ENCODE measurements at places on chromosomes 3 and 15.

GRCh38 chr3:17551333-17551732 is 191.1 kb downstream of the TBC1D5 start:
- no peak for DNase-seq

DNA sequence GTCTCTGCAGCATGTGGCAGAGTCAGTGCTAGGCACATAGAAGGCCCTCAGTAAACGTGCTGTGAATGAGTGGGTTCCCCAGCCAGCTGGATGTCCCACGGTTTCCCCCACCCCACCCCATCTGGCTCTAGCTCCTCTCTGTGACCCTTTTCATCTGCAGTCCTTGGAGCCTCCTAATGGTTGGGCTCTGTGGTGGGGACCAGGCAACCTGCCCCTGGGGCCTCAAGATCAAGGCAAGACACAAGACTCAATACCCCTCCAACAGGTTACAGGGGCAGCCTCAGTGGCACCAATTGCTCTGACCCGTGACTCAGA is 17.1 kb upstream of the CYP11A1 start:
- DNase-seq = no peak

- no peak for DNase-seq
These were observed 30.8 kb upstream of the CPB1 start for GRCh38 chr3:148796799-148797198.

DNA sequence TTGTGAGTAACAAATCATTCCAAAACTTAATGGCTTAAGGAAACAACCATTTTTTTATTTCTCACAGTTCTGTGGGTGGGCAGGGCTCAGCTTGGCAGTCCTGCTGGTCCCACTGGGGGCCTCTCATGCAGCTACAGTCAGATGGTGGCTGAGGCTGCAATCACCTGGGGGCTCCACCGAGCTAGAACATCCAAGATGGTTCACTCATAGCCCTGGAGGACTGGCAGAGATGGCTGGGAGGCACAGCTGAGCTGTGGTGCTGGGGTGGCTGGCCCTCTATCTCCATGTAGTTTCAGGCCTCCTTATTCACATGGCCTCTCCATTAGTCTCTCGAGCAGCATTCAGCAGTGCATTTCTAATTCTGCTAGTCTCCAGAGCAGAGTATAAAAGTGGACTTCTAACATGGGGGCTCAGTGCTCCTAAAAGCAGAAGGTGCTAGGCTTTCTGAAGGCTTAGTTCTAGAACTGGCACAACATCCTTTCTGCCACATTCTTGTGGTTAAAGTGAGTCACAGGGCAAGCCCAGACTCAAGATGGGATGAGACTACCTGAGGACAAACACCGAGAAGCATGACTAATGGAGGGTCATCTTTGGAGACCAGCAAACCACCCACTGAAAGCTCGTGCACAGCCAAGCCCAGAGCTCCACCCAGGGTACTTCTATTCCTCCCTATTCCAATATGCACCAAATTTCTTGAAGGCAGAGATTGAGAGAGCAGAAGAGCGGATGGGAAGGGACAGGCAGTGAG is 6.3 kb downstream of the CAV3 start:
- peak; percentile 29 for DNase-seq

GRCh38 chr3:169173636-169174035 is 489.9 kb downstream of the MECOM start:
- no peak for DNase-seq
